ENCODE measurements at places on chromosomes 5 and 9. TPM values are rescaled to one million over a fixed set of nuclear protein-coding genes. Genes with fewer than 3 reads are reported as not detected.

NEUROG1 gene
- not detected for polyA plus RNA-seq

CTXN3 gene
- not detected for polyA plus RNA-seq

LCN9 gene
- polyA plus RNA-seq = not detected

SPINK13 gene
- polyA plus RNA-seq = 0.18 TPM

DNA sequence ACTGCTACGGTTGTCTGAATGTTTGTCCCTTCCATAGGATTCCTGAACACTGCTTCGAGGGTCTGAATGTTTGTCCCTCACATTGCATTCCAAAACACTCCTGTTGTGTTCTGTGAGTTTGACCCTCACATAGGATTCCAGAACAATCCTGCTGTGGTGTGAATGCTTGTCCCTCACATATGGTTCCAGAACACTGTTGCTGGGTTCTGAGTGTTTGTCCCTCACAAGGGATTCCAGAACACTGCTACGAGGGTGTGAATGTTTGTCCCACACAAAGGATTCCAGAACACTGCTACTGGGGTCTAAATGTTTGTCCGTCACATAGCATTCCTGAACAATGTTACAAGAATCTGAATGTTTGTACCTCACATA, 201.2 kb downstream of the FOXD4L6 start:
- no peaks in the 10 kb centered on the region for H3K27me3 ChIP-seq
- H3K27ac ChIP-seq = no peak overlapping the region
- no peak overlapping the region for H3K4me3 ChIP-seq
- no peak for DNase-seq

GRCh38 chr5:113343343-113343742, 91.4 kb downstream of the TSSK1B start:
- no peaks in the 10 kb centered on the region for H3K4me1 ChIP-seq
- H3K4me3 ChIP-seq = no peak overlapping the region
- no peak overlapping the region for H3K27ac ChIP-seq
- H3K36me3 ChIP-seq = no peaks in the 10 kb centered on the region

GRCh38 chr5:79086116-79086515, 16.5 kb downstream of the BHMT2 start:
- H3K27ac ChIP-seq = no peak overlapping the region
- H3K4me3 ChIP-seq = no peak overlapping the region
- H3K27me3 ChIP-seq = no peaks in the 10 kb centered on the region
- no peaks in the 10 kb centered on the region for H3K4me1 ChIP-seq
- no peaks in the 10 kb centered on the region for H3K36me3 ChIP-seq
- DNase-seq = no peak

GRCh38 chr5:181189363-181189961, 15.5 kb downstream of the TRIM7 start:
- peak; percentile 39 for DNase-seq
- H3K27ac ChIP-seq = no peak overlapping the region
- peak overlapping the region; percentile 68 for H3K4me3 ChIP-seq

GRCh38 chr9:124381170-124381945, 33.9 kb downstream of the PSMB7 start:
- no peak overlapping the region for H3K4me3 ChIP-seq
- no peaks in the 10 kb centered on the region for H3K4me1 ChIP-seq
- peak; percentile 14 for DNase-seq
- no peaks in the 10 kb centered on the region for H3K36me3 ChIP-seq
- no peak overlapping the region for H3K27ac ChIP-seq
- H3K27me3 ChIP-seq = no peaks in the 10 kb centered on the region
